SIG-M5 (cell line): ENCODE measurements at places on chromosomes 11 and 22.

DNA sequence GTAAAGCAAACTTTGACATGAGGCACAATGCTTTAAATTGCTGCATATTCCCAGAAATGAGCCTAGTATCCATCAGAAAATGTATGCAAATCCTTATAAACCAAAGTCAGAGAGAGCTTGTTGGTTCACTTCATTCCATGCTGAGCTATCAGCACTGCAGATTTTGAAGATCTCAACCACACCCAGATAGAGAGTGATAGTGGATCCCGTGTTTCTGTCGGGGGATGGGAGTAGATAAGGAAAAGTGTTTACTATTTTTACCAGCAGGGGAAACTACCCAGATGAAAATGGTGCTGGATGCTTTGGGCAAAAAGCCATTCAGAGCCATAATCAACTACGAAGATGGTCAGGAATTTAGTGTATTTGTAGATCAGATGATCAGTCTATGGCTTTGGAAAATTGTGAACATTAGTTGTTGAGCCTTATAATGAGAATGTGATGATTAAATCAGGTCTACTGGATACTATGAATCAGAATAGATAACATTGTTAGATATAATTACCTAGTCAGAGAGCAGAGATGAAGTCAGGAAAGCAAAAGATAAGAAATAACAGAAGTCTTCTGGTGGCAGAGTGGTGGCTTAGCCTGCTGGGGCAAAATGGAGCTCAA, 10.8 kb downstream of the OR51B6 start:
- no peak for DNase-seq

GRCh38 chr22:32674925-32675825, 126.3 kb upstream of the TIMP3 start:
- no peak for DNase-seq

DNA sequence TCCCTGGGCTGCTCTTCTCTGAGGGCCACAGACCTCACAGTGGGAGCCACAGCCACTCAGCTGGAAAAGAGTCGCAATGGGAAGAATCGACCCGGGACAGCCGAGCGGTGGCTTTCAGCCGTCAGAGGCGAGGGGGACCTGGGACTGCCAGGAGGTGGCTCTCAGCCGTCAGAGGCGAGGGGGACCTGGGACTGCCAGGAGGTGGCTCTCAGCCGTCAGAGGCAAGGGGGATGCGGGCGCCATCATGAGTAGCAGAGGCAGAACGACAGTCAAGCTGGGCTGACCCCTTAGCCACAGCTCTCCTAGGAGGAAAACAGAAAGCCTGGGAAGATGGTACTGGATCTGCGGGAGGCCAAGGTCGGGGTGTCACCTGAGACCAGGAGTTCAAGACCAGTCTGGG, 14.9 kb upstream of the MUC2 start:
- DNase-seq = no peak

GRCh38 chr11:119809346-119809745, 80.3 kb upstream of the NECTIN1 start:
- DNase-seq = no peak

DNA sequence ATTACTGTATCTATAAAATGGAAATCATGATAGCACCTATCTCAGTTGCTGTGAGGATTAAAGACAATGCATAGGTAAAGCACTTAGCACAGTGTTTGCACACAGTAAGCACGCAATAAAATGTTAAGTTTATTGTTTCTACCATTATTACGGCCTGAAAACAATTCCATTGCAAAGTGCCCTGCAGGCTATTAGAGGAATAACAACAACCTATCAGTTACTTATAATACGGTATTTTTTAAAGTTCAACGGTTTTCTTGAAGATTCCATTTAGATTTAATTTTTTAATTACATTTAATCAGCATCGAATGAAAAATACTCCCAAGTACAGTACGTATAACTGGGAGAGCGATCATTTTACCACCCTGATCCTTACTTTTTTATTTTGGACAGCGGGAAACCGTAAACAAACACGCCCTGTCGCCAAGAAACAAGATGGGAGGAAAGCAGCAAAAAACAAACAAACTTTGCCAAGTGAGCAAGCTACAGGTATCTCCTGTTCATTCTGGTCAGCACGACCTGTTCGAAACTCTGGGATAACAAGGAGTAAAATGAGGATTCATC, 893 bp downstream of the SLC36A4 start:
- DNase-seq = no peak

DNA sequence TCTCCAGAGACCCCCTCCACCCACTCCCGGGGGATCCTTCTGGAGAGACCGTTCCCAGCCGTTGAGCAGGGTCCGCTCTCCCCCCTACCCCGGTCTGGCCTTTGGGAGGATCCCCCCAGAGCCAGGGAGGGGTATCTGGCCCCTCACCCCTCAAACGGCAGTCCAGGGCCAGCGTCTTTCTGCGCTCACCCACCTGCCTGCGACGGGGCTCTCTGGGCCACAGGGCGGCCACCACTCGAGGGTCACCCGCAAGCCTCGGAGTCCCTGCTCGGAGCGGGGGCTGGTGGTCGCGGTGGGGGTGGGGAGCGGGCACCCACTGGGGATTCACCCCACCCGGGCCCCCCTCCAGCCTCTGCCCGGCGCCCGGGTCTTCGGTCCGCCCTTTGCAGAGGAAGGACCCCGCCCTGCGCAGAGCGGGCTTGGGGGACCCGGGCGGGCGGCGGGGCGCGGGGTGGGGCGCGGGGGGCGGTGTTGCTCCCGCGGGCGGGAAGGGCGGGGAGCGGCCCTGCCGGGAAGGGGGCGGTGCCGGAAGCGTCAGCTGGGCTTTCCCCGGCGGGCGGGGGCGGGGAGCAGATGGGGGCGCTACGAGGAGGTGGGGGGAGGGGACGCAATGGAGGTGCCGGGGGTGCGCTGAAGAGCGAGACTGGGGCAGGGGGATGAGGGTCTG, 16.6 kb downstream of the CRELD2 start:
- DNase-seq = no peak

- no peak for DNase-seq
Observed at GRCh38 chr11:57778318-57779037, 16.9 kb downstream of the CTNND1 start.

- no peak for DNase-seq
Observed at GRCh38 chr11:105211806-105212554, 72.4 kb upstream of the CARD18 start.

DNA sequence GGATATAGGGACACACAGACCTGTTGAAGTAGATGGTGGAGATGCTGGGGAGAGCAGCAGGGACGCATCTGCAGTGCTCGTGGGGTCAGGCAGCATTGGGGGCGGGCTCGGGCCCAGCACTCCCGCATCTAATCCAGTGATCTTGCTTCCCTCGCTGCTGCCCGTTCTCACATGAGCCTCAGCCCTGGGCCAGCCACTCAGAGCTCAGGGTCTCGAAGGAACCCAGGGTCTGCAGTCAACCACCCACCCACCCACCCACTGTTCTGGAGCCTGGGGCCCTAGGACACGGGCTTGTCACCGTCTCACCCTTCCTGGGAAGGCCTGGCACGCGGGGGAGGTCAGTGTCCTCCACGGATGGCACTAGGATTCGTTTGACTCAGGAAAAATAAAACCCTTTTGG, 406.0 kb downstream of the TBC1D22A start:
- no peak for DNase-seq

GRCh38 chr11:9662273-9662672, 1.6 kb upstream of the SWAP70 start:
- peak; percentile 60 for DNase-seq

GRCh38 chr11:67022961-67023956, at the start of gene SYT12:
Gene SYT12, plus strand, starts transcription at chr11:67023134. Its CDS starts 7,011 bp downstream, at chr11:67030145.
- DNase-seq = no peak

GRCh38 chr22:25536589-25536988, 27.9 kb upstream of the GRK3 start:
- no peak for DNase-seq

DNA sequence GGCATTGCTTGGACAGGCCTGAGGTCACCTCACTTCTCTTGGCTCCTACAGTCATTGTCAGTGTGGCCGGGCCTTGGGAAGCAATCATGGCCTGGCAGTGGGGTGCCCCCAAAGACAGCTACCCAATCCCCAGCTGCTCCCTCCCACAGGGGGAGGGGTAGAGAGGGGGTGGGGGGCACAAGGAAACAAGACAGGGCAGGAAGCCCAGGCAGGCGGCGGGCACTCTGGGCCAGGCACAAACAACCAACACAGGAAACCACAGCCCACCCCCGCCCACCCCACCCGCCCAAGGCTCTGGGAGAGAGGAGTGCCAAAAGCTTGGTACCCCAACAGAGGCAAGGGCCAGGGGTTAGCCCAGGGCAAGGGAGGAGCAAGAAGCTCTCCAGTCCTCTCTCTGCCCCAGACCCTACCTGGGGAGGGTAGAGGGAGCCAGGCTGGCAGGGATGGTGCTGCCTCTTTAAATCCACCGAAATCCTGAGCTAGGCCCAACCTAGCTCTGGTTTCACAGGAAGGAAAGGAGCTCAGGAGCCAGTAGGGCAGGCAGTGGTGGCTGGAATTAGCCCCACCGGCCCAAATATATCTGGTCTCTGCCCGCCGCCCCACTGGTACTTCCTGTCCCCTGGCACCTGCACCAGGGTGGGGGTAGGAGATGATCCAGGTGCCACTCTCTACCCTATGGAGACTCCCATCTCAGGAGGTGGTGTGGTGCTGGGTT, 12.2 kb downstream of the BCL9L start:
- no peak for DNase-seq

DNA sequence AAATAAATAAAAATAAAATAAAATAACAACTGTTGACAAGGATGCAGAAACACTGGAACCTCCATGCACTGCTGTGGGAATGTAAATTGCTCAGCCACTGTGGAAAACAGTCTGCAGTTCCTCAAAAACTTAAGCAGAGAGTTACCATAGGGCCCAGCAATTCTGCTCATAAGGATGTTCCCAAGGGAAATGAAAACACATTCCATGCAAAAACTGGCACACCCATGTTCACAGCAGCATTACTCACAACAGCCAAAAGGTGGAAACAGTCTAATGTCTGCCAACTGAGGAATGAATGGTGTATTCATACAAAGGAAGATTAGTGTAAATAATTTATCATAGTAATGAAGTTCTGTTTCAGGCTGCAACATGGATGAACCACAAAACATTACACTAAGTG, 3.2 kb upstream of the KRTAP5-10 start:
- no peak for DNase-seq

DNA sequence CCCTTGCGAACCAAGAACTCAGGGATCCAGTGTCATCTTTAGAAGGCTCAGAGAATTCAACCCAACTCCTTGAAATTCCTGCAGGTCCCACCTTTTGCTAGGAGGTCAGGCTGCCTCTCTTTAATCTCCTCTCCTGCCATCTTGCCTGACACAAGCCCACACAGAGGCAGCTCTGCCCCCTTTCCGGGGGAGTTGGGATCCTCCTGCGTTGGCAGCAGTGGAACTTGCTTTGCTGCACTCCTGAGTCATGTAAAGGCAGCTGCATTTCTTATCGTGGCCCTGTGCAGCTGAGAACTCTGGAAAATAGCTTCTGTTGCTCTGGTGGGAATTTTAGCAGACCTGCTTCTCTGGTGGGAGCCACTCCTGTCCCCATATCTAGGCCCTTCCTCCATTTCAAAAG, 142.3 kb upstream of the TBCEL start:
- no peak for DNase-seq

DNA sequence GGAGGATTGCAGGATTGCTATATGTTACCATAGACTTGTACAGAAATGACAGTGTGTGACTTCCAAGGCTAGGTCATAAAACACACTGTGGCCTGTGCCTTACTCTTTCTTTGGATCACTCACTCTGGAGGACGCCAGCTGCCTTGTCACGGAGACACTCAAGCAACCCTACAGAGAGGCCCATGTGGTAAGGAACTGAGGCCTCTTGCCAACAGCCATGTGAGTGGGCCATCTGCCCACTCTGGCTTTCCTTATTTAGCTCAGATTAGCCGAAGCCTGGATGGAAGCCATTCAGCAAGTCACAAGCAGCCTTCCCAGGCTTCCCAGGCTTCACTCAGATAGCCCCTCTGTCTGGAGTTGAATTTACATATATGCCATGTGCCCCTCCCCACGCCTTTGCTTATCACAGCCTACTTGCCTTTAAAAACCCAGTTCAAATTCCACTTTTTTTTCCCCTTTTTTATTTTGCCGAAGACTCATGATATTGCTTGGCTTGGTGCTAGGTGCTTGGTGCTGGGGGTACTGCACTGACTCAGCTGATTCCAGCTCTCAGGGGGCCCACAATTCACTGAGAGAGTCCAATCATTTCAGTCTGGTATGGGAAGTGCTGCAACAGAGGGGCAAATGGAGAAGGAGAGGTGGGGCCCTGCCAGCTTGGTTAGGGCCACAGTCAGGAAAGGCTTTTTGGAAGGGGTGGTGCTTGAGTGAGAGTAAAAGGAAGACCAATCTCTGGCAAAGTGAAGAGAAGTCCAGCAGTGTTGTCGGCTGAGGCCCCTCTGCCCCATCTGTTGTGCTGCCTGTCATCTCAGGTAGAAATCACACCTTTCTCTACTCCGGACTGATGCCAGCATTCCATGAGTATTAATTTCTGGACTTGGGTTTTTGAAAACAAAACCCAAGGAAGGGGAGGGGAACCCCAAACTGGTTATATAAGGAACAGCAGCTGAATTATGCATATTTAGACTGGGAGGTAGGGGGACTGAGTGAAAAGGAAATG, 14.5 kb upstream of the P4HA3 start:
- DNase-seq = no peak

DNA sequence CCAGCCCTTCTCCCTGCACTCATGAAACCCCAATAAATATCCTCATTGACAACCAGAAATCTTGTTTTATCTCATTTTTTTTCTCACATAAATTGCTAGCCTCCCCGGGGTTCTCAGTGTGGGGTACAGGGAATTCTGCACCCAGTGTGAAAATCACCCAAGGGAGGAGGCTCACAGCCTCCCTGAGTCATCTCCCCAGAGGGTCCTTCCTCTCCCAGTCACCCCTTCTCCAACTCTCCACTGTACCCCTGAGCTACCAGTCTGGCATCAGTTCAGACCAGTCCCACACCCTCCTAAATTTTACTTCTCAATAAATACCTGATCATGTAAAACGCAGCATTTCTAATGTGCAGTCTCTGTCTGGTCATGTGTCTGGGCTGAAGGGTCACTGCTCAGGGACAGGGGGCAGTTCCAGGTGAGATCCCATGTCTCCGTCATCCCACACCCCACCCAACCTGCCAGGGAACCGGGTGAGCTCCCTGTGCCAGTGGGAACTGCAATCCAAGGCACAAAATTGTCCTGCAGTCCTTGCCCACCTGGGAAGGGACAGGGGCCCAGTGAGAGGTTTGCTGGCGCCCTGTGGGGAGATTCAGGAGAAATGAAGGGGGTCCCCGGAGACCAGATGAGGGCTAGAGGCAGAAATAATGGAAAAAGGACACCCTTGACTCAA, 8.3 kb downstream of the IGLL5 start:
- DNase-seq = no peak

DNA sequence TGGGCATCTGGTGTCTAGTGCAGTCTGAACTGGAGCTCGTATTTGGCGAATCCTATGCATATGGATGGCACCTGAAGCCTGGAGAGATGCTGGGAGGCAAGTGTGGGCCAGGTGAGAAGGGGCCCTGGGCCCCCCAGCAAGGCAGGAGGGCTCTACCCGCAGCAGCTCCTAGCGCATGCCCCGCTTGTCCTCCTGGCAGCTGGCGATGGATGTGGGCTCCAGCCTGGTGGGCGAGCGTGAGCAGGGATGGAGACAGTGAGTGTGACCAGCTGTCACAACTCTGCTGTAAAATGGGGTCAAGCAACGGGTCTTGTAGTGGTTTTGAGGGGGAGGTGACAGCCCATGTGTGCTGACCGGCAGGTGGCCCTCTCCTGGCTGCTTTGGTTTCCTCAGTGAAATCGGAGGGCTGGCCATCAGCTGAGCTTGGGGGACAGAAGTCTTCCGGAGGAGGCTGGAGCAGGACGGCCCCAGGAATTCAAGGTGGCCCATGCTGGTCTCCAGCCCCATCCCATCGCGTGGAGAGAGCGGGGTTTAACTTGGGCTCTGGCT, 12.0 kb downstream of the FRMD8 start:
- no peak for DNase-seq
